ENCODE measurements at places on chromosomes 7 and 10. TPM values are rescaled to one million over a fixed set of nuclear protein-coding genes. Genes with fewer than 3 reads are reported as not detected.

DNA sequence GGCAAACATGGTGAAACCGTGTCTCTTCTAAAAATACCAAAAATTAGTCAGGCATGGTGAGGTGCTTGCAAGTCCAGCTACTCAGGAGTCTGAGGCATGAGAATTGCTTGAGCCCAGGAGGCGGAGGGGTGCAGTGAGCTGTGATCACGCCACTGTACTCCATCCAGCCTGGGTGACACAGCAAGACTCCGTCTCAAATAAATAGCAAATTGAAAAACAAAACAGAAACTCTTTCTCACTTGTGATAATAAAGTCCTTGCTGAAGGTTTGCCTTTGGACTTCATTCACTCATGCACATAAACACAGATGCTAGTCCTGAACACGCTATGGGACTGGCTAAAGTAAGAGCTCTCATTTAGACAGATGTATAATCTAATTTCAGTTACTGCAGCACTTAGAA, 37.6 kb downstream of the ANK3 start:
- DNase-seq: no peak

ASAH2B gene
- total RNA-seq: 0.29 TPM

DNA sequence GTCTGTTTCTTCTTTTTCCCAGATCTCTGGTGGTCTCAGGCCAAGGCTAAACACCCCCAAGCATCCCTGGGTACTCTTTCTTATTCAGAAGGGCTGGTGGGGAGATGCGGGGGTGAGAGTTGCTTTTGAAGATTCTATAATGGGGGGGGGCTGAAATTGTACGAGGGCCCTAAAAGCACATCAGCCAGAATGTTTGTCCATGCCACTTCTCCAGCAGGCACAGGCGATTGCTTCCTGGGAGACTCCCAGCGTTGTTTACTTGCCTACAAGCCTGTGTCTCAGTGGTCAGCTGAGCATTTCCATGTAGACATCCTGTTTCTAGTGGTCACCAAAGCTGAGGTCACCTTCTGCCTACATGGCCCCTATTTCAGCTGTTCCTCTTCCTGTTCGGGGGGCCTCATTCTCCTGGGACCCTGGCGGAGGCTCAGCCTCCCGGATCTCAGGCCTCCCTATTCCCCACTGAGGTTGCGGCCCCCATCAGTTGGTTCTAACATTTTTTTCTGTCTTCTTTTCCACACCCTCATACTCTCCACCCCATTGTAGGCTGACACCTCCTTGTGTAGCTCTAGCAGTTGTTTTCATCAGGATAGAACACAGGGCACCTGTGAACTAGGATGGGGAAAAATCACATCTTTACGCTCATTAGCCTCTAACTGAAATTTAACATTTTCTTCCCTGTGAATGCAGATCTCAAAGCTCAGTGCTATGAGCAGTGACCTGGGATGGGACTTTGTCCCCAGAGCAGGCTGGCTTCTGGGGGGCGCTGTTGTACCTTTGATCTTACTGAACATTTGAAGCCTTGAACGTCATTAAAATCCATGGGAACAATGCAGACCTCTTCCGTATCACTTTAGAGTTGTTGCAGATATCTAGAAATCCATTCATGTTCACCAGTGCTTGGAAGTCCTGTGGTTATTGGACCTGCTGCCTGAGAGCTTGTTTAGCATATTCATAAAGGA, 286.5 kb downstream of the GLRX3 start:
- no peak for DNase-seq

- no peak for DNase-seq
These were observed 183.0 kb downstream of the RAPGEF5 start for GRCh38 chr7:22173685-22174573.

GRCh38 chr10:21021843-21022594, 124.9 kb upstream of the NEBL start:
- DNase-seq: no peak

GRCh38 chr10:58518775-58519174, 6.1 kb downstream of the BICC1 start:
- DNase-seq: no peak

GRCh38 chr7:117014673-117015133, 61.4 kb downstream of the ST7 start:
- peak; percentile 56 for DNase-seq

CPA2 gene
- 65.8 TPM for total RNA-seq

RARRES2 gene
- total RNA-seq: 70.9 TPM

DNA sequence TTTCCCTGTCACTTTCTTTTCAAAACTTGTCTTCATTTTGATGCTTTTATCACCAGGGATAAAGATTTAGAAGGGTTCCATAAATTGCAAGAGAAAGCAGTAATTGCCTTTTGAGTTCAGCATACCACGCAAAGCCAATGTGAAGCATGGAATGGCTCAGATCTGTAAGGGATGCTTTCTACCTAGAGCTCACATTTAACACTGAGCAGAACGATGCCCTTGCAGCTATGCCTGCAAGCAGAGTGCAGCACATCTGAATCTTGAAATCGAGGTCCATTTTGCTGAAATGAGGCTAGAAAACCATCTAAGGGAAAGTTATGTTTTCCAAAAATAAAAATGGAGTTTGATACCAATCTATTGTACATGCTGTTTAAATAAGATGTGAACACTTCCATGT, 171.2 kb upstream of the CELF2 start:
- DNase-seq: no peak

PNLIPRP1 gene
- total RNA-seq: not detected

All from stomach (tissue), 19 donors.